ENCODE measurements at places on chromosomes 2 and 18.

DNA sequence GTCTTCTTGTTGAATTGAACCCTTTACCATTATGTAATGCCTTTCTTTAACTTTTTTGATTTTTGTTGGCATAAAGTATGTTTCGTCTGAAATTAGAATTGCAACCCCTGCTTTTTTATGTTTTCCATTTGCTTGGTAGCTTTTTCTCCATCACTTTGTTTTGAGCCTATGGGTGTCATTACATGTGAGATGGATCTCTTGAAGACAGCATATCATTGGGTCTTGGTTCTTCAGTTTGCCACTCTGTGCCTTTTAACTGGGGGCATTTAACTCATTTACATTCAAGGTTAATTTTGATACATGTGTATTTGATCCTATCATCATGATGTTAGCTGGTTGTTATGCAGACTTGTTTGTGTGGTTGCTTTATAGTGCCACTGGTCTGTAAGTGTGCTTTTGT is 489.4 kb upstream of the TNP1 start:
- no peak for DNase-seq

DNA sequence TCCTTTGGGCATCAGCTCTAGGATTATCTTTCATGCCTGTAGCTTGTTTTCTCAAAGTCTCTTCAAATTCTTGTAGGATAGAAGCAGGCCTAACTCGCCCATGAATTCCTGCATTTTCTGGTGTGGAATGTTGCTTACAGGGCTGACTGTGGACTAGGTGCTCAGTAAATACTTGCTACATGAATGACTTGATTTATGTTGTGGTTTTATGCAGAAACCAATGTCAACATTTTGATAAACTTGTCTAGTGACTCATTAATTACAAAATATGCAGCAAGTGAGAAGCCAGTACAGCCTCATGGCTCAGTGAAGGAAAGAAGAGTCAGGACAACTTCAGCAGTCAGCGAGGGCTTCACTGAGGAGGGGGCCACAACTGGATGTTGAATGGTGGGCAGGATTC is 110.6 kb upstream of the SIX2 start:
- no peak for DNase-seq

GRCh38 chr2:169011698-169012097 is 19.4 kb downstream of the ABCB11 start:
- DNase-seq, result no peak

- DNase-seq, result no peak
Observed at GRCh38 chr2:85615413-85615728, 615 bp upstream of the USP39 start.

GRCh38 chr2:30511122-30512083 is 64.4 kb downstream of the LCLAT1 start:
- DNase-seq, result no peak

DNA sequence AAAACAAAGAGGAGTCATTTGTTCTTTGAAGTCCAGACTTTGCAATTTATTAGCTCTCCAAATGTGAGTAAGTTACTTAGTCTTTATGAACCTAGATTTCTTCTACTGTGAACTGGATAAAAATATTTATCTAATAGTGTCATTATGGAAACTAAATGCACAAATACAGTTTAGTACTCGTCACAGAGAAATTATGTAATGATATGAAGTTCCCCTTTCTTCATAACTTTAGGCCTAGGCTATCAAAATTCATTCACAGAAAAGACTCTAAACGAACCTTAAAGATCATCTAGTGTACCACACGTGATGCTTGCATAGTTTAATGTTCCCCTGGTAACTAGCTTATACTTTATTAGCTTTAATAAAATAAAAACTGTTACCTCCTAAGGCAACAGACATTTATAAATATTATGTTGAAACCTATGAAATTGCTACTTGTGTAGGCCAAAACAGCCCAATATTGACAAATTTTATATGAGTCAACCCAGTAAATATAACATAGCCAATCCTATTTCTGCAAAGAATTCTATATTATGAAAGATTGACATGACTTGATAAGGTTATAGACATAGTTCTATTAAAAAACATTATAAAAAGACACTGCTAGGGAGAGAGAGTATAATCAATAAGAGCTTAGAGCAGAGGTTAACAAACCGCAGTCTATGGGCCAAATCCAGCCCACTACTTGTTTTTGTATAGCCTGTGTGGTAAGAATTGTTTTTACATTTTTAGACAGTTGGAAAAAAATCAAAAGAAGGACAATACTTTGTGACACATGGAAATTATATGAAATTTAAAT is 44.9 kb upstream of the ITPRID2 start:
- DNase-seq, result no peak

GRCh38 chr2:166658901-166659300 is 164.9 kb upstream of the SCN7A start:
- DNase-seq, result no peak

DNA sequence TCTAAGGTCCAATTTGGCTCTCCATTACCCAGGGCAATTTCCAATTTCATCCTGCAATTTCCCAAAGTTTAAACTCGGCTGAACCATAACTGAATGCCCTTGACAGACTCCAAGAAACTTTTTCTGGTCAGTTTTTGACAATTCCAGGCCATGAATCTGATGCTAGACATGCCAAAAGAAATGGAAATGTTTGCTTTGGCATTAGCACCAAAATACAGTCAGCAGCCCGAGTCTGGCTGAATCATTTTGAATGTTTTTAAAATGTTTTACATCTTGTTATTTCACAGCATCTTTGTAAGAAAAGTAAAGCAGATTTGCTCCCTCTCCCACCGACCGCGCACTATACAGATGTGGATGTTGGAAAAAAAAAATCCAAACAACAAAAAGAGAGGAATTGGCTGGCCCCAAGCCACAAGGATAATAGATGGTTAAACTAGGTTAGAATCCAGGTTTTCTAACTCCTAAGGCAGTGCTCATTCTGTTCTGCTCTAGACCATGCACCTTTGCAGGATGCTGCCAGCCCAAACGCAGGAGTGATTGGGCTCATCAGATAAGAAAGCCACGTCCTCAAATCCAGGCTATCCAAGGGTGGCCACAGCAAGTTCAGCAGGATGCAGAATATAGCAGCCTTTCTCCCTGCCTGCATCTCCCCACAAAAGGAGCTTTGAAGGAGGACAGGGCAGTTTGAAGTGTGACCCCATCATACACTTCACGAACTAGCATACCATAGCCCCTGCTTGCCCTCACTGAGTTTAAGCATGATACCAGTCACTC is 167.5 kb downstream of the ALK start:
- DNase-seq, result no peak

GRCh38 chr18:933082-933481 is 28.4 kb downstream of the ADCYAP1 start:
- no peak for DNase-seq

Data from GM19239 (cell line).